MM.1S (cell line): ENCODE measurements at places on chromosomes 5 and 9.

- no peak for DNase-seq
- no peak overlapping the region for H3K27ac ChIP-seq
- H3K27me3 ChIP-seq, result no peaks in the 10 kb centered on the region
- peaks cover 5% of the 10 kb centered on the region; the same call in 1 of the 2 replicates for H3K4me1 ChIP-seq
- no peaks in the 10 kb centered on the region for H3K36me3 ChIP-seq
Measured at GRCh38 chr9:68998385-68998784, 15.5 kb downstream of the PRKACG start.

DNA sequence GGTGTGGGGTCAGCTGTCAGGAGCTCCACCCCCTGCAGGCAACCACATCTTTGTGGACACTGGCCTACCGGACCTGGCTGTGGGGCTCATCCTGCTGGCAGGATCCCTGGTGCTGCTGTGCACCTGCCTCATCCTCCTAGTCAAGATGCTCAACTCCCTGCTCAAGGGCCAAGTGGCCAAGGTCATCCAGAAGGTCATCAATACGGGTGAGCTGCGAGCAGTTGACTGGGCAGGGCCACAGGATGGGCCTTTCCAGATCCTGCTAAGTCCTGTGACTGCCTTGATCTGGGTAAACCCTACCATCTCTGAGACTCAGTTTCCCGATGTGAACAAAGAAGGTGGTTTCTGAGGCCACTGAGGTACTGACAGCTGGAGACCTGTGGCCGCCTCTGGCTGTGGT, 6.5 kb downstream of the PFN3 start:
- H3K27ac ChIP-seq, result no peak overlapping the region
- DNase-seq, result no peak
- H3K36me3 ChIP-seq, result no peaks in the 10 kb centered on the region
- H3K4me1 ChIP-seq, result no peaks in the 10 kb centered on the region
- no peak overlapping the region for H3K4me3 ChIP-seq

- no peak for DNase-seq
- no peaks in the 10 kb centered on the region for H3K36me3 ChIP-seq
- no peaks in the 10 kb centered on the region for H3K27me3 ChIP-seq
- H3K27ac ChIP-seq, result no peak overlapping the region
- H3K4me1 ChIP-seq, result no peaks in the 10 kb centered on the region
- H3K4me3 ChIP-seq, result no peak overlapping the region
Measured at GRCh38 chr5:132841305-132841704, 10.9 kb upstream of the SHROOM1 start.

- no peaks in the 10 kb centered on the region for H3K27me3 ChIP-seq
- no peaks in the 10 kb centered on the region for H3K4me1 ChIP-seq
- H3K36me3 ChIP-seq, result no peaks in the 10 kb centered on the region
- H3K27ac ChIP-seq, result no peak overlapping the region
- no peak overlapping the region for H3K4me3 ChIP-seq
Measured at GRCh38 chr5:4540375-4541173, 599.6 kb upstream of the ADAMTS16 start.

GRCh38 chr5:176784218-176785165, 25.9 kb upstream of the UNC5A start:
- peaks cover 84% of the 10 kb centered on the region for H3K27me3 ChIP-seq
- no peaks in the 10 kb centered on the region for H3K36me3 ChIP-seq
- no peak overlapping the region for H3K4me3 ChIP-seq
- no peaks in the 10 kb centered on the region for H3K4me1 ChIP-seq
- no peak for DNase-seq
- H3K27ac ChIP-seq, result no peak overlapping the region

- no peaks in the 10 kb centered on the region for H3K36me3 ChIP-seq
- H3K27me3 ChIP-seq, result no peaks in the 10 kb centered on the region
- no peak for DNase-seq
- no peak overlapping the region for H3K27ac ChIP-seq
Measured at GRCh38 chr9:104835161-104835560, 71.2 kb downstream of the NIPSNAP3B start.

GRCh38 chr5:113293068-113293974, 141.5 kb downstream of the TSSK1B start:
- peak overlapping the region; percentile 93 for H3K4me3 ChIP-seq
- H3K27me3 ChIP-seq, result no peaks in the 10 kb centered on the region
- H3K4me1 ChIP-seq, result peaks cover 29% of the 10 kb centered on the region
- no peaks in the 10 kb centered on the region for H3K36me3 ChIP-seq

DNA sequence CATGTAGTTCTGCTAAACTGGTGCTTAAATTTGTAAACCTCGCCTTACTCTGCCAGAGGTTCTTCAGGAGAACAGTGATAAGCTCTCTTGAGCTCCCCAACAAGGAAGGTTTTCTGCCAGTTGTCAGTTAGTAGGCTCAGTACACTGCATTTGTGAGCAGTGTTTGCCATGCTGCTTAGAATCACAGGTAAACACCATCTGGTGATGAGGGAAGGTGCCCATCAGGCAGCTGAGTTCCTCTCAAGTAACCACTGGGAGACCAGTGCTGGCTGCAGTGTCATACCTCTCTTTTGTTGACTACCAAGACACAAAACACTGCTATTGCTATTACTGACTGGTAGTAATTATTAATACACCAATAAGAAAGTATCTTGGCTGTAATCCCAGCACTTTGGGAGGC, 186.2 kb upstream of the OTULINL start:
- no peak overlapping the region for H3K4me3 ChIP-seq
- peaks cover 11% of the 10 kb centered on the region for H3K36me3 ChIP-seq
- H3K4me1 ChIP-seq, result no peaks in the 10 kb centered on the region
- DNase-seq, result no peak
- no peak overlapping the region for H3K27ac ChIP-seq
- no peaks in the 10 kb centered on the region for H3K27me3 ChIP-seq

- H3K27ac ChIP-seq, result no peak overlapping the region
- H3K36me3 ChIP-seq, result no peaks in the 10 kb centered on the region
- H3K4me1 ChIP-seq, result no peaks in the 10 kb centered on the region
- DNase-seq, result no peak
- H3K4me3 ChIP-seq, result no peak overlapping the region
Measured at GRCh38 chr9:127720031-127720864, 4.4 kb downstream of the TTC16 start.

DNA sequence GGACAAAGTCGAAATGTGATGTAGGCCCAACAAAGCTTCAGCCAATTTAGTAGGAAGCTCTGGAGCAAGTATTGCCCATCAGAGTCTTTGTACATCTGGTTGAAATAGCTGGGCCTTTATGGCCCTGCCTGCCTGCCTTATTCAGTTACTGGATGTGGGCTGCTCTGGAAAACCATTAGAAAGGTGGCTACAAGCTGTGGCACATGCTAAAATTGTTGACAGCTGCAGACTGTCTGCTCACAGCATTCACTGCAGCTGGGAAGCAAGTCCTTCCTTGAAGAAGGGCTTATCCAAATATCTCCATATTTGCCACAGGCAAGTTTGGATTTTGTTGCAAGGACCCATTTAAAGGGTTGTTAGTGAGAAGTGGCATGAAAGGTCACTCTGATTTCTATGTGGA, 24.4 kb downstream of the SMIM15 start:
- no peaks in the 10 kb centered on the region for H3K27me3 ChIP-seq
- no peak overlapping the region for H3K4me3 ChIP-seq
- no peaks in the 10 kb centered on the region for H3K4me1 ChIP-seq
- DNase-seq, result no peak
- H3K27ac ChIP-seq, result no peak overlapping the region

GRCh38 chr9:121394292-121394691, 24.2 kb upstream of the STOM start:
- no peak overlapping the region for H3K27ac ChIP-seq
- DNase-seq, result no peak
- H3K4me1 ChIP-seq, result no peaks in the 10 kb centered on the region
- H3K27me3 ChIP-seq, result no peaks in the 10 kb centered on the region
- H3K4me3 ChIP-seq, result no peak overlapping the region

- no peak overlapping the region for H3K4me3 ChIP-seq
- no peaks in the 10 kb centered on the region for H3K36me3 ChIP-seq
- no peak overlapping the region for H3K27ac ChIP-seq
- H3K27me3 ChIP-seq, result no peaks in the 10 kb centered on the region
Measured at GRCh38 chr9:79184831-79185230, 386.9 kb upstream of the TLE4 start.

GRCh38 chr5:6112125-6112524, 266.2 kb downstream of the MED10 start:
- no peak overlapping the region for H3K4me3 ChIP-seq
- H3K27ac ChIP-seq, result no peak overlapping the region
- H3K27me3 ChIP-seq, result no peaks in the 10 kb centered on the region
- DNase-seq, result no peak
- no peaks in the 10 kb centered on the region for H3K36me3 ChIP-seq

DNA sequence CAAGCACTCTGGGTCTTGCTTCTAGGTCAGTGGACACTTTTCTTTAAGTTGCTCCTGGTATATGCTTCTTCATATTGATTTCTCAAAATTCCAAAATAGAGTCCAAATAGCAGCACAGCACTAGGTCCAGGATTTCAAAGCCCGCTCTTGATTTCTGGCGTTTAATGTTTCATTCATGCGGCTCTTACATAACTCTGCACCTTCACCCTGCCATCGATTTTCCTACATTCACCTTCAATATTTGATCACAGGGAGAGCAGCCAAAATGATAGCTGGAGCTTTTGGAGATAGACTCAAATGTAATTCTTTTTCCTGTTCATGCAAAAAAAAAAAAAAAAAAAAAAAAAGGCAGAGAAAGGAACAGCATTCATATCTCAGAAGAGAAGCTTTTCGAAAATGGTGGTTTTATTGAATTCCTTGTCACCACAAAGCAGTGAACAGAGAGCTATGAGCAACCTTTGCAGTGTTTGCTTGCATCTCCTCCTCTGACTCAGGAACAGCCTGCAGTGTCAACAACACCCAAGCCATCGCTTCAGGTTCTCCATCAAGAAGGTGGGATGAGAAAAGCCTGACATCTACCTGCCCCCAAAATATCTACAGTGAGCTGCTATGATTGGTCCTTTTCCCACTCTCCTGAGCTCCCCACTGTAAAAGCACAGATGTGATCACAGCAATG, 97.8 kb downstream of the MED10 start:
- H3K4me3 ChIP-seq, result no peak overlapping the region
- peaks cover 6% of the 10 kb centered on the region; the same call in 1 of the 2 replicates for H3K4me1 ChIP-seq
- no peak for DNase-seq
- no peaks in the 10 kb centered on the region for H3K27me3 ChIP-seq

DNA sequence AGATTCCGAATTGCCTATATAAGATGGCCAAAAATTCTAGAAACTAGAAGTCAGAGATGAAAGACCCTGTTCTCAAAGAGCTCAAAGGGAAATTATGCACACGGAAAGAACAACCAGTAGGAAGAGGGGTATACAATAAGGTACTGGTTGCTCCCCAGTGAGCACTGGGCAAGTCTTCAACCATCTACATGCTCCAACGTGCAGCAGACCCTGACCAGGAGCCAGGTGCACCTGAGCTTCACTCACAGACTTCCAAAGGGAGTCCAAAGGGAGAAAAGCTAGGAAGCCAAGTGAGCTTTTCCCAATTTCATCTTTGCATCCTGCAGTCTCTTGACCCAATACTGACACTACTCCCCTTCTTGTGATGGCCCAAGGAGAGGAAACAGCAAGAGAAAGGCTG, 3.9 kb downstream of the REEP5 start:
- H3K27me3 ChIP-seq, result no peaks in the 10 kb centered on the region
- peaks cover 41% of the 10 kb centered on the region for H3K4me1 ChIP-seq
- DNase-seq, result no peak
- H3K27ac ChIP-seq, result no peak overlapping the region

- no peaks in the 10 kb centered on the region for H3K36me3 ChIP-seq
- H3K4me1 ChIP-seq, result peaks cover 4% of the 10 kb centered on the region; the same call in 1 of the 2 replicates
- H3K27me3 ChIP-seq, result no peaks in the 10 kb centered on the region
- peak overlapping the region; percentile 47; the same call in 1 of the 2 replicates for H3K27ac ChIP-seq
- DNase-seq, result peak; percentile 80
Measured at GRCh38 chr5:171355302-171355724, 32.3 kb upstream of the NPM1 start.

DNA sequence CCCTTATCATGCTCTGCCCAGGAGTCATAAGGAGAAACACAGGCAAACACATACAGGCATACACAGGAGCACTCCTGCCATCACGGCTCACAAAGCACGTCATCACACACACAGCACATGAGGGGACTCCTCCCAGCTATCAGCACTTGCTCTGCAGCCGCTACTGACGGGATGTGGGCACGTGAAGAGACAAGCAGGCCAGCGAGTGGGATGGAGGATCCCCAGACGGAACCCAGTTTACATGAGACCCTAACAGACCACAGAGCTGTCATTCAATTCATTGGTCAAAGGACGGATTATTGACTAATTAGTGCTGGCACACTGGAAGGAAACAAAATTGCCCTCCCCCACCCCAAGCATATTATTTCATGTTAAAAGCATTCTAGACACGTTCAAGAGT, 53.6 kb downstream of the SEMA4D start:
- DNase-seq, result no peak
- H3K36me3 ChIP-seq, result no peaks in the 10 kb centered on the region
- peaks cover 33% of the 10 kb centered on the region for H3K4me1 ChIP-seq

- no peak overlapping the region for H3K27ac ChIP-seq
- no peaks in the 10 kb centered on the region for H3K36me3 ChIP-seq
- no peaks in the 10 kb centered on the region for H3K4me1 ChIP-seq
Measured at GRCh38 chr9:130119519-130120298, 52.5 kb upstream of the NCS1 start.

GRCh38 chr5:170483701-170484458, 19.9 kb upstream of the KCNIP1 start:
- no peaks in the 10 kb centered on the region for H3K27me3 ChIP-seq
- H3K36me3 ChIP-seq, result no peaks in the 10 kb centered on the region
- no peak overlapping the region for H3K4me3 ChIP-seq
- DNase-seq, result no peak
- no peak overlapping the region for H3K27ac ChIP-seq

DNA sequence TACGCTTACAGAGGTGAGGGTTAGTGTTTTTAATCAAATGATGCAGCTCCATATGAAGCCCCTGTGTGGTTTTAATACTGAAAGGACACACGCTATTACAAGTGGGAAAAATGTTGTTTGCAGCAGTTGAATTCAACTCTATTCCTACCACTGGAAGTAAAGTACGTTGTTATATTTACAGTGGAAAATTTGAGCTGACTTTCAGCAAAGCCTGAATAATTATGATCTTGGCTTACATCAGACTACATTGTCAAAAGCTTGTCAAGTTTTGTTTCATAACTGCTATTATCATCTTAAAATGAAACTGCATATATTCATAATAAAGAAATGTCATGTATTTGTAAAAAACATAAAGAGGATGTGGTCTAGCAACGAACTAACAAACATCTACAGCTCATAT, 818.5 kb downstream of the SEMA5A start:
- no peak overlapping the region for H3K27ac ChIP-seq
- H3K4me3 ChIP-seq, result no peak overlapping the region
- H3K4me1 ChIP-seq, result no peaks in the 10 kb centered on the region
- no peaks in the 10 kb centered on the region for H3K27me3 ChIP-seq

DNA sequence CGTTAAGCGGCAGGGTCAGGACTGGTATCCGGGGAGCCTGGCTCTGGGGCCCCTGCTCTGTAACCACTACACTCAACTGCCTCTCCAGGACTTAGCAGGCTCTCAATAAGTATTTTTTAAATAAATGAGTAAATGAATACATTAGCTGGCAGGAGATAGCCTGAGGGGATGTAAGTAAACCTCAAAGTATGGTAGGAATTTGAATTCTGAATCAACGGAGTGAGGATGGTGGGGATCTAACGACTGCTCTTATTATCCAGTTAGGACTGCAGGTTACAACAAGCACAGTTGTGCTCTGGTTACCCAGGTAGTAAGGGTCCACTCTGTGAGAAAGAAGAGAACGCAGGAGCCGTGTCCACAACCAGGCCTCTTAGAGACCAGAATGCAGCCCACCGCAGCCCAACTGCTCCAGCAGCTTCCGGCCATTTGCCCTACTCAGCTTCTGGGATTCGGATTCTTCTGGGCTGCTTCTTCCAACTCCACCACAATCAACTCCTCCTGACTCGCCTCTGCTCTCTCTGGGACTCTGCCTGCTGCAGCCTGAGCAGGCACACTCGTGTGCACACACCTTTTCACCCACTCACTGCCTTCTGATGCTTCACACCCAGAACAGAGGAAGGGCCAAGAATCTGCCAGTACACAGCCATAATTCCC, 52.6 kb downstream of the MED27 start:
- H3K27ac ChIP-seq, result no peak overlapping the region
- H3K4me1 ChIP-seq, result 0 out of 2 replicates have a peak, but pooled peaks cover 3% of the 10 kb centered on the region
- H3K36me3 ChIP-seq, result no peaks in the 10 kb centered on the region
- no peak overlapping the region for H3K4me3 ChIP-seq
- H3K27me3 ChIP-seq, result no peaks in the 10 kb centered on the region
- no peak for DNase-seq
